ENCODE measurements at places on chromosomes 2 and 18. TPM values are rescaled to one million over a fixed set of nuclear protein-coding genes. Genes with fewer than 3 reads are reported as not detected.
A peak's percentile ranks its signal among the peaks of the same experiment; 100 is the strongest.

DNA sequence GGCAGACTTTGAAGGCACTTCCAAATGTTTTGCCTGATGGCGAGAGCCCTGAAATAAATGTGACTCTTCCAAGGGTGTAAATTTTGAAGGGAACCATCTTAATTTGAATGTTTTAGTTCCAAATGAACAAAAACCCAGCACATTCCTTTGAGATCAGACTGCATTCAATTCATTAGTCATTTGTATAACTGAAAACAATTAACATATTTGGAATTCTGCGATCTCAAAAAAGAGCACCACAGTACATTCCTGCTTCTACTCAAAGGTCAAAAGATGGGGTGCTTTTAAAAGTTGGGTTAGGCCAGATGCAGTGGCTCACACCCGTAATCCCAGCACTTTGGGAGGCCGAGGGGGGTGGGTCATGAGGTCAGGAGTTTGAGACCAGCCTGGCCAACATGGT is 38.2 kb upstream of the CHRNA1 start:
- H3K4me3 ChIP-seq = no peak overlapping the region
- no peaks in the 10 kb centered on the region for H3K27me3 ChIP-seq
- H3K27ac ChIP-seq = no peak overlapping the region

Gene PTPRN
- 2.8 TPM for total RNA-seq

DNA sequence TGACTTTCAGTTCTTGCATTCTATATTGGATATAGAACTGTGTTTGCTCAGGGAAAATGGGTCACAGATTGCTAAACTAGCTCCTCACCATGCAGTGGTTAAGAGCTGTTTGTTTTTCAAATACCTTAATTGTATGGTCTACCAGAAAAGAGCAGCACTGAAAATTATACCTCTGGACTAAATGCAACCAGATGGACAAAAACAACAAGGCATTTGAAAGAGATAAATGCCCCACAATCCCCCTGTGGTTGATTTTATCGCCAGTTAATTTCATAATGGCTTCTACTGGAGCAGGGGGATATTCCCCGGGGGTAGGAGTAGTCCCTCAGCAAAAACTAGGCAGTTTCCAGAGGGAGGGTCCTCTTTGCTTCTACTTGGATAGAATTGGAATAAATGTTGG is 267.9 kb upstream of the TNP1 start:
- H3K27me3 ChIP-seq = no peaks in the 10 kb centered on the region
- no peaks in the 10 kb centered on the region for H3K36me3 ChIP-seq
- no peak for DNase-seq
- H3K4me3 ChIP-seq = no peak overlapping the region
- no peaks in the 10 kb centered on the region for H3K4me1 ChIP-seq

DNA sequence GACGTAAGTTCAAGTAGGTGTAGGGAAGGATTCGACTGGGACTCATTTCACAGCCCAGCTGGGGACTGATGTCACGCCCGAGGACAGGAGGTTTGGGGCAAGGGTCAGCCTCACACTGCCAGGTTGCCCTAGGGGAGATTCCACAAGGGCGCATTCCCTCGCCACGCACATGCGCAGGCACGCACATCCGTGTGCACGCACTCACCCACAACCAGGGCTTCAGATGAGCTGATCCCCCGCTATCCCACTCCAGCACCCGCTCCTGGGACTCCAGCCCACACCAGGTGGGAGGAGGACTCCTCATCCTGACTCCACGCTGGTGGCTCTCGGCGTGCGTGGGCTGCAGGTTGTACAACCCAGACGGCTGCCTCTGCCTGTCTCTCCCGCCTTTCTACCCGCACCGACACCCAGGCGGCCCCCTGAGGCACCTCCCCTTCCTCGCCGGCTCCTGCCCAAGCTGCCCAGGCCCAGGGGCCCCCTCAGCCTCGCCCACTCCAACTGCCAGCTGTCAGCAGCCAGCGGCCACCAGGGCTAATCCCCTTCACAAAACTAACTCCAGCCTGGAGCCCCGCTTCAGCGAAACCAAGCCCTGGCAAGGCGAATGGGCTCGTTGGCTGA is 47.8 kb upstream of the FOSL2 start:
- peak overlapping the region; percentile 82 for H3K27ac ChIP-seq
- no peaks in the 10 kb centered on the region for H3K27me3 ChIP-seq
- H3K4me1 ChIP-seq = peaks cover 56% of the 10 kb centered on the region
- H3K4me3 ChIP-seq = no peak overlapping the region
- H3K36me3 ChIP-seq = no peaks in the 10 kb centered on the region

GRCh38 chr2:10787176-10787968 is 25.2 kb downstream of the PDIA6 start:
- H3K27me3 ChIP-seq = no peaks in the 10 kb centered on the region
- H3K27ac ChIP-seq = no peak overlapping the region
- H3K4me1 ChIP-seq = peaks cover 33% of the 10 kb centered on the region
- peaks cover 100% of the 10 kb centered on the region for H3K36me3 ChIP-seq
- DNase-seq = no peak
- no peak overlapping the region for H3K4me3 ChIP-seq

GRCh38 chr18:65754121-65754520 is 3.3 kb downstream of the CDH7 start:
- H3K27me3 ChIP-seq = peaks cover 17% of the 10 kb centered on the region
- H3K36me3 ChIP-seq = no peaks in the 10 kb centered on the region
- H3K27ac ChIP-seq = no peak overlapping the region
- H3K4me3 ChIP-seq = no peak overlapping the region

- H3K27me3 ChIP-seq = no peaks in the 10 kb centered on the region
- no peaks in the 10 kb centered on the region for H3K36me3 ChIP-seq
- H3K27ac ChIP-seq = no peak overlapping the region
- H3K4me1 ChIP-seq = no peaks in the 10 kb centered on the region
- H3K4me3 ChIP-seq = no peak overlapping the region
- no peak for DNase-seq
Observed at GRCh38 chr2:230578106-230578505, 134.5 kb upstream of the CAB39 start.

GRCh38 chr2:229921101-229921891 is 513 bp downstream of the TRIP12 start:
- peak; percentile 67 for DNase-seq
- peaks cover 56% of the 10 kb centered on the region for H3K4me1 ChIP-seq
- H3K4me3 ChIP-seq = peak overlapping the region; percentile 96
- peaks cover 6% of the 10 kb centered on the region for H3K36me3 ChIP-seq
- H3K27me3 ChIP-seq = no peaks in the 10 kb centered on the region

DNA sequence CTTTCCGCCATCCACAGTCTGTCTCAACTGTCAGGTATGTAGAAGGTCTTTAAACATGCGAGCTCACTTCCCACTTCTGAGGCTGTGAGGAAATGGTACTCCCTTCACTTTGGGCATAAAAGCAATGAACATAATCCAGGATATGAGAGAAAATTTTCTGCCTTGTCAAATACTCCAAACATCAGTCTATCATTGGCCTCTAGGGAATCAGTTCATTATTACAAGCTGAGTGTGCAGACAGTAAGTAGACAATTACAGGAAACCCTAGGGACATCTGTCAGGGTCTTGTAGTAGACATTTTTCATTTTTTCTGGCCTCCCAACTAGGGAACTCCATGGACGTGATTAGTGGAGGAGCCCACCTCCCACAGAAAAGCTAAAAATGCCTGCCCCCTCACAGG is 13.6 kb upstream of the APCDD1 start:
- no peak overlapping the region for H3K4me3 ChIP-seq
- DNase-seq = no peak
- H3K27ac ChIP-seq = no peak overlapping the region
- no peaks in the 10 kb centered on the region for H3K27me3 ChIP-seq
- no peaks in the 10 kb centered on the region for H3K4me1 ChIP-seq

Gene ZNF892
- 4.2 TPM for total RNA-seq

GRCh38 chr2:205047273-205047839 is 502.1 kb downstream of the PARD3B start:
- peaks cover 5% of the 10 kb centered on the region for H3K36me3 ChIP-seq
- H3K27ac ChIP-seq = no peak overlapping the region
- H3K4me1 ChIP-seq = no peaks in the 10 kb centered on the region
- no peaks in the 10 kb centered on the region for H3K27me3 ChIP-seq
- DNase-seq = no peak

DNA sequence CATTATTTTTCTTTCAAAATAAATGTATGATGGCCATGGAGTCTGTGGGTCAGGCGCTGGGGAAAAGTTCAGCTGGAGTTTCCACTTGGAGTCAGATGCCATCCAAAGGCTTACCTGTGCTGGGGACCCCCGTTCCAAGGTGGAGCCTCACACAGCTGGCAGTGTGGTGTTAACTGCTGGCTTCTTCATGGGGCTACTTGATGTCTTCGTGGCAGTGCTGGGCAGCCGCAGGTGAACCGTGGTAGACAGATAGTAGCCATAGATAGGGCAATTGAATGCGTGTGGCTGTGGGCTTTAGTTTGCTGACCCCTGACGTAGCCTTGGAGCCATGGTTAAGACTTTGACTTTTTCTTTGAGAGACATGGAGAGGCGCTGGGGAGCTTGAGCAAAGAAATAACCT is 83.1 kb downstream of the HS6ST1 start:
- H3K36me3 ChIP-seq = no peaks in the 10 kb centered on the region
- peaks cover 14% of the 10 kb centered on the region for H3K4me1 ChIP-seq
- peaks cover 11% of the 10 kb centered on the region for H3K27me3 ChIP-seq
- no peak for DNase-seq
- H3K27ac ChIP-seq = no peak overlapping the region

GRCh38 chr18:44569391-44570055 is 111.2 kb upstream of the SETBP1 start:
- DNase-seq = no peak
- no peak overlapping the region for H3K4me3 ChIP-seq

Gene CD226
- total RNA-seq = 0.89 TPM

DNA sequence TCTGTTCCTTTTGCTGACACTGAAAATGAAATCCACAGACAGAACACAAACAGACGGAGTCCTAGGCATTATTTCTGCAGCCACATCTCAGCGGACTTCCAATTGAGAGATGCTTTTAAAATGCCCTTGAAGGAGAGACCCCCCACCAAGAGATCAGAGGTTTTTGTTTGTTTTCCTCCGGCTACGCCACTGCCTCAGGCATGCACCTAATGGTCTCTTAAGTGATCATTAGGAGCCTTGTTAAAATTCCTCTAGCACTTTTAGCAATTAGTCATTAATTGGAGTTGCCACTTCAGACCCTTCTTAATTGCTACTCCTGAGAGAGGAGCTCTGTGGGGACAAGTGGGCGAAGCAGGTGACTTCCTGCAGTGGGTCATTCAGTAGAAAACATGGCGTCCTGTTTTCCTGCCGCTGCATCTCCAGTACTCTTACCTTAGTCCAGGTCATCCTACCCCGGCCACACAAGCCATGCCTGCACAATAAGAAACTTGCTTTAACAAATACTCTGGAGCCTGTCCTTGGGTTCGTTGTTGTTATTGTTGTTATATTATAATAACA is 257.7 kb upstream of the CHAC2 start:
- H3K4me3 ChIP-seq = no peak overlapping the region
- no peaks in the 10 kb centered on the region for H3K36me3 ChIP-seq
- DNase-seq = no peak
- no peak overlapping the region for H3K27ac ChIP-seq
- no peaks in the 10 kb centered on the region for H3K27me3 ChIP-seq
- H3K4me1 ChIP-seq = no peaks in the 10 kb centered on the region

Gene SERPINB12
- total RNA-seq = not detected

DNA sequence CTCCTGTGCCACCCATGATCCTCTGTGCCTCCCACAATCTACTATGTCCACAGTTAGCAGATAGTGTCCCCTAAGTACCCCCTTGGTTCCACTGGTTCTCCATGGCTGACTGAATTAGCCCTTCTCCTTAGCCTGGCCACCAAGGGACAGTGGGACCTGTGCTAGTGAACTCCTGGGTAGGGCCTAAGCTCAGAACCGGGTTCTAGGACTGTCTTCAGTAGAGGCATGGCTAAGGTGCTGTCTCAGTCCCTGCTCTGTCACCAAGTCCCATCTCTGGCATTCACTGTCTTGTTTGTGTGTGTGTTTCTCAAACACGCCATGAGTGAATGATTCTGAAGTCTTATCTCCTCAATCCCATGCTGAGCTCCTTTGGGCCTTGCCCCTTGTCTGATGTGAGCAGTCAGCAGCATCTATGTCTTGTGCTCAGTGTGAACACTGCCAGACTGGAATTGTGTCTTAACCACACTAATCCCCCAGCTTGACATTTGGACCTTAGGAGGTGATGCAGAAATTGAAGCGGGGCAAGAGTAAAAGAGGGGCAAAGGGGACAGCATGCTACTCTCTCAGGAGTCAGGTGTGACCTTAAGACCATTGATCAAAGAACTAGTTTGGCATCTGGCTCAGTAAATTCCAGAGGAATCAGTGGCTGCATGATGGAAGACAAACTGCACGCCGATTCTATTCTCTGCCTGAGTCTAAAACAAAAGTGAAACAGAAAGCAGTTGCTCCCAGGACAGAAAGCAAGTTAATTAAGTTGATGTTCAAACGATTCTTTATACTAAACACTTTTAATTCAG is 190.5 kb downstream of the ALPK2 start:
- no peaks in the 10 kb centered on the region for H3K27me3 ChIP-seq
- no peaks in the 10 kb centered on the region for H3K36me3 ChIP-seq
- peak; percentile 59 for DNase-seq
- H3K4me3 ChIP-seq = peak overlapping the region; percentile 20
- peaks cover 13% of the 10 kb centered on the region for H3K4me1 ChIP-seq

Gene KYNU
- total RNA-seq = not detected

DNA sequence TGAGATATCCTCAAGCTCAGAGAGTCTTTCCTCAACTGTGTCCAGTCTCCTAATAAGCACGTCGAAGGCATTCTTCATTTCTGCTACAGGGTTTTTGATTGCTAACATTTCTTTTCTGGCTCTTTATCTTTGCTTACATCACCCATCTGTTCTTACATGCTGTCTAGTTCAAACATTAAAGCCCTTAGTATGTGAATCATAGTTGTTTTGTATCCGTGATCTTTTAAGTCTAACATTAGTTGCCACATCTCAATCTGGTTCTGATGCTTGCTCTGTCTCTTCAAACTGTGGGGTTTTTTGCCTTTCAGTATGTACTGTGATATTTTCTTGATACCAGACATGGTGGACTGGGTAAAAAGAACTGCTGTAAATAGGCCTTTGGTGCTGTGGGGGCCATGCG is 235.2 kb downstream of the SH3RF3 start:
- no peak for DNase-seq
- no peak overlapping the region for H3K4me3 ChIP-seq
- H3K27ac ChIP-seq = no peak overlapping the region
- no peaks in the 10 kb centered on the region for H3K4me1 ChIP-seq
- no peaks in the 10 kb centered on the region for H3K36me3 ChIP-seq
- no peaks in the 10 kb centered on the region for H3K27me3 ChIP-seq

DNA sequence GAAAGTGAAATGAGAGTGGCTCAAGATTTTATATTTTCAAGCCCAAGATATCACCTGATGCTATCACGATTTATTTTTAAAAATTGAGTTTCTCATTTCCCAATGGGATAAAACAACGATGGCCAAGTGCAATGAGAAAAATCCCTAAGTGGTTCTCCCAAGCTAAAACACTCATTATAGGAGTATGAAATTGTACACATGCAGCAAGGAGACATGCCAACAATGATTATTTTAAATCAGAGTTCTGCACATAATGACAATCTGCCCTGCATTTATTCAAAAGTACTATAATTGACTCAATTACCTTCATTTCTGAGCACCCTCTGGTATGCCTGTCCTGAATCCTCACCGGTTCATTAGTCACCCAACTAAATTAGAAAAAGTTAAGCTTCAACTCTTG is 12.7 kb downstream of the CYTIP start:
- H3K27ac ChIP-seq = no peak overlapping the region
- no peak for DNase-seq
- peaks cover 41% of the 10 kb centered on the region for H3K4me1 ChIP-seq
- H3K36me3 ChIP-seq = peaks cover 31% of the 10 kb centered on the region
- no peak overlapping the region for H3K4me3 ChIP-seq
- H3K27me3 ChIP-seq = no peaks in the 10 kb centered on the region
